GM03348 (cell line): ENCODE measurements at places on chromosomes 12 and 14.

DNA sequence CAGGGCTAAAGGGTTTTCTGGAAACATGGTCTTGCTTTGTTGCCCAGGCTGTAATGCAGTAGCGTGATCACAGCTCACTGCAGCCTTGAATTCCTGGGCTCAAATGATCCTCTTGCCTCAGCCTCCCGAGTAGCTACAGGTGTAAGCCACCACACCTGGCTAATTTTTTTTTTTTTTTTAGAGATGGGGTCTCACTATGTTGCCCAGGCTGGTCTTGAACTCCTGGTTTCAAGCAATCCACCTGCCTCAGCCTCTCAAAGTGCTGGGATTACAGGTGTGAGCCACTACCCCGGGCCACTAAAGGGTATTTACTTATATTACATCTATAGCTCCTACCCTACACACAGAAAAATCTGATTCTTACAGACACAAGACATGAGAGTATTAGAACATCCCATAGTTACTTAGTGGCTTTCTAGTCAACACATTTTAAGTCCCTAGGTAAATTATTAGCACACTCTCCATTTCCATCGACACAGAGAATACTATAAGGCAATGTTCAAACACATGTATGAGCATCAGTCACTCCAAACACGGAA lies 6.2 kb upstream of the DCAF11 start:
- DNase-seq = no peak

DNA sequence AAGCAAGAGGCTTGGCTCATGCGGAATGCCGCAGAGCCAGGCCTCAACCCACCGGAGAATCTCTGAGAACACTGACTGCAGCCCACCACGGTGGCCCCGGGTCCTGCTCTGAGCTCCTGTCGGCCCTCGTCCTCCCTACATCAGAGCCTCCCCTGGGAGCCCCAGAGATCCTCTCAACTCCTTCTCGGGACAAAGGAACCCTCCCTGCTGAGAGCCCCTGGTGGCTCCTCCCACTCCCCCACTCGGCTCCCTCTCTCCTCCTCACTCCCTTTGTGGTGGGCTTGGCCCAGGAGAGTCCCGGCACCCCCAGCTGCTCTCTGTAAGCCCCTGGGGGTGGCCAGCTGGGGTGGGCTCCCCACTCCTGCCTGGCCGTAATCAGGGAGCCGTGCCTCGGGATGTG lies 11.1 kb upstream of the INF2 start:
- DNase-seq = peak; percentile 72

GRCh38 chr12:124743479-124744272 lies 120.0 kb downstream of the SCARB1 start:
- no peak for DNase-seq

DNA sequence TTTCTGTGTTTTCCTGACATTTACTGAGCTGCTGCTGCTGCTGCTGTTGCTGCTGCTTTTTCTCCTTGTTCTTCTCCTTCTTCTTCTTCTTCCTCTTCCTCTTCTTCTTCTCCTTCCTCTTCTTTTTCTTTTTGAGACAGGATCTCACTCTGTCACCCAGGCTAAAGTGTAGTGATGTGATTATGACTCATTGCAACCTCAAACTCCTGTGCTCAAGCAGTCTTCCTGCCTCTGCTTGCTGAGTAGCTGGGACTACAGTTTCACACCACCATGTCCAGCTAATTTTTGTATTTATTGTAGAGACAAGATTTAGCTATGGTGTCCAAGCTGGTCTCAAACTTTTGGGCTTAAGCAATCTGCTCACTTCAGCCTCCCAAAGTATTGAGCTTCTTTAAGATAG lies 95.8 kb downstream of the TMTC3 start:
- no peak for DNase-seq

- DNase-seq = no peak
These were observed 408.2 kb upstream of the CCDC196 start for GRCh38 chr14:66078006-66078405.

DNA sequence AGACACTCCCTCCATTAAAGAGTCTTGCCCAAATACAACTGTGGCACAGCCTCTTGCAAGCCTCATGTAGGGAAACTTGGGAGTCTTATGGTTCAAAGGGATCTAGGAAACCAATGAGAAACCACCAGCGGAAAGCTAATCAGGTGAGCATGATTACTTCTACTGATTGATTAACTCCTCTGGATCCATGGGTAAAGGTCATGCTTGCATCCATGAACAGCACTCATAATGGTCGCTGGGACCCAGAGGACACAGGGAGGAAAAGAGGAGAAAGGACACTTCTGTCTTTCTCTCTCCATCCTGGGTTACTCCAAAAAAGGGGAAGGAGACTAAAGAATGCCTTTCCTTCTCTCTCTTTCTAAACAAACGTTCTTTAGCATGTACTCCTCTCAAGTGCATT lies 1397.2 kb downstream of the LRFN5 start:
- DNase-seq = no peak

DNA sequence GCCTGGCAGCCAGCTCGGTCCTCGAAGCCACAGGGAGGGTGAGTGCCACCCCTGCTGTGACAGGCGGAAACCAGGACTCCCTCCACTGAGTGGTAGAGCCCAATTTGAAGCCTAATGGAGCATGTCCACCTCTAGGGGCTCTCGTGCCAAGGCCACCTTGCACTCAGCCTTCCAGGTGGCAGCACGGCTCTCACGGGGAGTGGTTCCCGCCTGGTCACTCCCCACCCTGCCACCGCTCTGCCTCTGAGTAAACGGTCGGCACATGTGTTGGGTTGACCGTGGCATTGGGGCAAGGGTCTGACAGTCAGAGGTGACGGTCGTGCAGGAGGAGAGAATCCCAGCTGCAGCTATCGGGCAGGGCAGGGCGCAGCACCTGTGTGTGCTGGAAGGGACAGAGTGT lies 34.8 kb downstream of the IL31 start:
- no peak for DNase-seq

GRCh38 chr12:11917501-11917900 lies 153.2 kb upstream of the BCL2L14 start:
- DNase-seq = no peak

DNA sequence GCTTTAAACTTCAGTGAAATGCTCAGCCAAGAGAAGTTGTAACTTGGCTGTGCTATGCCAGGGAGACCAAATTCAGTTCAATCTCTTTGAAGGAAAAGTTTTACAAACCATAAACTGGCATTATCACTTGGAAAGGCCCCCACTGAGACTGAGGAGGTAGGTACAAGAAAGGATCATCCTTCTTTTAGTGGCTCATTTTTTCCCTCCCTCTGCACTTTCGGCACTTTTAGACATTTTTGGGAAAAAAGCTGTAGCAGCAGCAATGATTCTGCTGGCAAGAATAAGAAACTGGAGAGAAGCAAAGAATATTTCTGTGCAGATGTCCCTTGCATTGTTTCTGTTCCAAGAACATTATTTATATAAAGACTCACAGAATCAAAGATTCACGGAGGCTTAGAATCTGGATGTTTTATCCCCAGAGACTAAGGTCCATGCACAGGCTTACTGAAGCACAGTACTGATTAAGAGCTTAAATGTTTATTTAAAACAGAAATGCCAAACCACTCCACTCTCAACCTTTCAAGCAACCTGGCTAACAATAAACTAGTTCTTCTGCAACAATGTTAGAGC lies 12.3 kb downstream of the ZC2HC1C start:
- no peak for DNase-seq

DNA sequence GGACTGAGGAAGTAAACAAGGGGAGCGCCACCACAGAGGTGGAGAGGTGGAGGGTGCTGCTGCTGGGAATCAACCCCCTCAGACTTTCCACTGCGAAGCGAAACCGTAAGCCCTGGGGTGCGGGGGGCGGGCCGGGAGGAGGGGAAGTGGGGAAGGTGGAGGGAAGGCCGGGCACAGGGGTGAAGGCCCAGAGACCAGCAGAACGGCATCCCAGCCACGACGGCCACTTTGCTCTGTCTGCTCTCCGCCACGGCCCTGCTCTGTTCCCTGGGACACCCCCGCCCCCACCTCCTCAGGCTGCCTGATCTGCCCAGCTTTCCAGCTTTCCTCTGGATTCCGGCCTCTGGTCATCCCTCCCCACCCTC lies at the start of gene LAG3:
TSS of gene LAG3 (plus strand) at position 190 of the 365 bp plus-strand sequence. CDS start 333 bp downstream, outside the sequence.
- no peak for DNase-seq

DNA sequence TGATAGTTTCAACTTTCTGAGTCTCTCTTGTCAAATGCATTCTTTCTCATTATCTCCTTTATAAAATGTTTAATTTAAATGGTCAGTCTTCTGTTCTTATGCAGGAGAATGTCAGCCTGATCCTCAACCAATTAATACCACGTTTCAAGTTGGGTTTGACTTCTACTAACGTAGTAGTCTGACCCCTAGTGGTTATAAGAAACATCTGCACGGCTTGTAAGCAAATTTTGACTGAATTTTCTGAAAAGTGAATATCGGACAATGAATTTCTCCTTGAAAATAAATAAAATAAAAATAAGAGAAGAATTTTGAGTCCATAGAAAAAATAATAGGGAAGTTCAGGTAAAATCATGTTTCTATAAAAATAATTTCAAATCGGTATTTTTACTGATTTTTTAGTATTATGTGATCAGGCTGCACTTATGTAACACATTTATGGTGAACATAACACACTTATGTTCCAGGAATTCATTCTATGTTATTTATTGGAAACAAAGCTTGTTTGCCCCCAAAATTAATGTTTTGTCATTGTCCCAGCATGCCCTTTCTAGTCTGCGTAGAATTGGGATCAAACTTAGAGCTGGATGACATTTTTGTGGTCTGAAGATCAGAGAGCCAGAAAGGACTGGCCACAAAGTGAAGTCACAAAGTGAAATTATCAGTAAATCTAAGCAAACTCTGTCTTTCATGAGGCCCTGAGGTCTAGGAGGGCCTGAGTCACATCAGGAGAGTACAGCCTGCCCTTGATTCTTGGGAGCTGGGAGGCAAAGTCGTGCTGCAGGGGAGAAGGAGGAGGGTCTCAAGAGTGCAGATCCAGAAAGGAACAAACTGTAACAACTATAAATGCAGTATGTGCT lies 101.2 kb upstream of the STXBP6 start:
- peak; percentile 59 for DNase-seq

DNA sequence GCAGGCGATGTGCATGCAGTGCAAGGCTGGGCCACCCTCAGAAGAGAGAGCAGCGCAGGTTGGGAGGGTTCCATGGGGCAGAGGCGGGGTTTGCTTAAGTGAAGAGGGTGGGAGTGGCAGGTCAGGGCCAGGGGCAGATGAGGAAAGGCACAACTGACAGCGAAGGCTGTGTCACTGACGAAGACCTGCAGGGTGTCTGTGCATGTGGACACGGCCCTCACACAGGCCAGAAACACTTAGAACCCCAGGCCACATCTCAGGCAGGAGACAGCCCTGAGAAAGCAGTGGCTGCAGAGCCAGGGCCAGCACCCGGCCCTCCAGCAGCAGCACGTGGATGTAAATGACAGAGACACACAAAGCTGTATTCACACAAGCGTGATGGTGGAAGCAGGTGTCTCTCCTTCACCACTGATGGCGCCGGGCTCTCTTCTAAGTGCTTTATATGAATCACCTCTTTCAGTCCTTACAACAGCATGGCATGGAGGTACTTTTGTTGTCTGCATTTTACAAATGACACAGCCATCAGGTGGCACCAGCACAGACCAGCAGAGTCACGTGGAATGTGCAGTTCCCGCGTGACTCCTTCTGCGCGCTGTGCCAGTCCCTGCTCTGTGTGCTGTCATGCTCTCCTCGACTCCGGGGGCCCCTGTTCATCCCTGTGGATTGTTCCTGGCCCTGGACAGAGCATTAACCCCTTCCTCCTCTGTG lies 54.6 kb downstream of the TSPAN11 start:
- DNase-seq = no peak

DNA sequence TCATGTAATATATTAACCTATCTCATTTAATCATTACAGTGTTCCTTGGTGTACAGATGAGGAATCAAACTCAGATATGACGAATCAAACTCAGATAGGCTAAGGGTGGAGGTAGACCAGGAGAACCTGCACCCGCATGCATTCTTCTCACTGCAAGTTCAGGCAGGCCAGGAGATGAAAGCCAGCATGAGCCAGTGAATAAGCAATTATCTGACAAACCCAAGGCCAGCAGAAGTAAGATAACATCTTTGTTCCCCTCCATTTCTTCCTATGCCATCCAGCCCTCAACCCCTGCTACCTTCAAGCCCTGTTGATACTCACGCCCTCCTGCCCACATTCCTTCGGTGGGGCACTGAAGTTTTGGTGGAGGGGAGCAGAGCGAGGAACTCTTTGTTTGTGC lies 152.2 kb downstream of the ETV6 start:
- no peak for DNase-seq

- DNase-seq = no peak
These were observed 127.8 kb upstream of the PARP11 start for GRCh38 chr12:4001031-4001430.

DNA sequence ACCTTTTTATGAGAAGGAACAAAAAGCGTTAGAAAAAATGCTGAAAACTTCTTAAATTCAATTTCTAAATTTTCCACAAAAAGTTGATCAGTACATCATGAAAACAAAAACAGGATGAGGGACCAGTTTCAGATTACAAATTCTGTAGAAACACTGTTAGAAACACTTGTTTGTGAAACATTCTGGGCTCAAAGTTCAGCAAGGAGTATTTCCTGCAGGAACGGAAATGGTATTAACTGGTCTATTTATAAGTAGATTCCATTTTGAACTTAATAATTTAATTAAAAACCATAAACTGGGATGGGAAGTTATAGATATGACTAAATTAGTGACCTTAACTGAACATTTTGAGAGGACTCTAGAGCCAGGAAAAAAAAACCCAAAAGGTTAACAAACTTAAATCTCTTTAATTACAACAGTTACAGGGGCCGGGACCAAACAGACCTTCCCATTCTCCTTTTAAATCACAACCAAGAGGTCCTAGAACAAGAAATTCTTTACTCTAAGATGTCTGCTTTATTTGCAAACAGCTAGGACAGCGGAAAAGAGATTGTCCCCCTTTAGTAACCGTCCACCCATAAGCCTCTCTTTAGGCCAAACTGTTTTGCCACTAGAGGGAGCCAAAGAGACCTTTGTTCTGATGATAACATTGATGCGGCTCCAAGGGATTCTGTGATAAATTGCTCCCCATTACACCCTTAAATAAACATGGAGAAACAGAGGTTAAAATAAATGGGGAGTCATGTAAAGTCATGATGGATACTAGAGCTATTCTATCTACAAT lies 69.0 kb upstream of the RERGL start:
- peak; percentile 37 for DNase-seq
